ENCODE measurements at places on chromosomes 3 and 15.

DNA sequence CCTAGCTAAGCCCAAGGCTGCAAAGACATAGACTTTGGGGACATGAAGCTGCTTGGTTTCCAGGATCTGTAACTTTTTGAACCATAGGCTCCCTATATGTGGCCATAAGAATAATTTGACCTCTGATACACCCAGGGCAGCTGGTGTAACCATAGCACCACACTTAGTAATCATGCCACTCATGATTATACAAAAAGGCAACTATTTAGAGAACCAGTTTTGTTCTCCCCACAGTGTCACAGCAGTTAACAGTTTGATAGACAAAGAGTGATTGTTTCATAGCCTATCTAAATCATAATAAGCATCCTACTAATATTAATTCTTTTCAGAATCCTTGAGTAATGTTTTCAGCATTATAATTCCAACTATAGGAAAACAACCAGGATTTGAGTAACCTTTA is 334.9 kb downstream of the NEK10 start:
- ATAC-seq = no peak

- ATAC-seq = no peak
Measured at GRCh38 chr15:69393831-69394491, 20.2 kb upstream of the KIF23 start.

GRCh38 chr15:90892498-90893174 is 8.3 kb downstream of the FES start:
- ATAC-seq = no peak

GRCh38 chr3:113147681-113148261 is 63.6 kb upstream of the BOC start:
- ATAC-seq = no peak

Data from stimulated activated memory B cell treated with anti-CD40 and anti-IgM and Interleukin-4, amounts not matched to agents 10 μg/mL and 1 μg/mL and 100 μg/mL, for 72 hours (primary cell).